Pancreas (tissue), 10 donors: ENCODE measurements at places on chromosomes 13 and 19.

GRCh38 chr19:18119717-18120105 lies 22.1 kb downstream of the MAST3 start:
- DNase-seq: no peak

DNA sequence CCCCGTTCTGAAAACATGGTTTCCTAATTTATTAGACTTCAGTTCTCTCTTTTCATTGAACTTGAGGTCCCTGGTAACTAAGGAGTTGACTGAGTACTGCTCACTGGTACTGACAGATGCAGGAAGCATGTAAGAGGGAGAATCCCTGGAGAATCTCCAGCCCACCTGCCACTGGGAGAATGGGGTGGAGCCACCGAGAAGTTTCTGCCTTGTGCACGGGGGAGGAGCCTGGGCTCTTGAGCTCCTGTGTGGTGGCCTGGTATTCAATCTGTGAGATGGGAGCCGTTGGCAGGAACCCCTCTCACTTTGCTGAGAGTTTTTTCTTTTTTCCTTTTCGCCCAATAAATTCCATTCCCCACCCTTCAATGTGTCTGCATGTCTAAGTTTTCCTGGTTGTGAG lies 13.2 kb upstream of the AKAP11 start:
- no peak for DNase-seq

GRCh38 chr19:55348317-55349034 lies 6.0 kb downstream of the COX6B2 start:
- no peak for DNase-seq

DNA sequence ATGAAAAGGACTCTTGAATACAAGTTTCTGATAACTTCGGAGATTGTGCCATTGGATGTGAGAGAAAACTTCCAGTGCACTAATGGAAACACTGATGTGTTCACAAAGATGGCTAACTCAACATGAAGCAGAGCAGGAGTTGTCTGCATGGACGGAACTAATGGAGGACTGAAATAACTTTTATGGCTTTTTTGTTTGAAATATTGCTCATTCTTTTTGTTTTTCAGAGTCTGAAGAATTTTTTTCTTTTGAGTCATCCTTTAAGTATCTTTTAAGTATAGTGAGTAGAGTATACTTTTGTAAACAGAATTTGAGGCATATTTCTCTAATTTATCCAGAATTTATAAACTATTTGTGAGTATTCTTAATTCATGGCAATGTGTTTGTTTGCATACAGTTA lies 25.7 kb downstream of the CRYL1 start:
- DNase-seq: no peak

GRCh38 chr13:99124794-99125316 lies 75.8 kb upstream of the UBAC2 start:
- no peak for DNase-seq

GRCh38 chr13:109480011-109480955 lies 306.1 kb downstream of the IRS2 start:
- no peak for DNase-seq

GRCh38 chr19:16514383-16515019 lies 18.3 kb downstream of the C19orf44 start:
- no peak for DNase-seq

DNA sequence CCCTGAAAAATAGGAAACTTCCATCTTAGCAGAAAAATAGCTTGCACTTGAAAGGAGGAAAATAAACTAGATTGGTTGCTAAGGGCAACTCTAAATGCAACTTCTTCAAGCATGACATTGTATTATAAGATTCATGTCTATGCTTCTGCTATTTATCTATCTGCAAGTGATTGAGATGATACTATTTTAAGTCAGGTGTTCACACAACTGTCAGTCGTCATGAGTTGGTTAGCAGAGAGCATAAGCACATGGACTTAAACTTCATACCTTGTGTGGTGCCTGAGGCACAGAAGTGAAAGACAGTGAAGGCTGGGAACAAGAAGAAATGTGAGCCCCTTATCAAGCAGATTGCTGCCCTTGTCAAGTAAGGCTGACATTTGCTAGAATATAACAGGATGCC lies 82.9 kb downstream of the SLITRK5 start:
- no peak for DNase-seq

GRCh38 chr19:48636859-48637448 lies at the start of gene DBP:
TSS of gene DBP (minus strand) at chr19:48637379. CDS start at chr19:48636994, 385 bp downstream.
- DNase-seq: no peak

DNA sequence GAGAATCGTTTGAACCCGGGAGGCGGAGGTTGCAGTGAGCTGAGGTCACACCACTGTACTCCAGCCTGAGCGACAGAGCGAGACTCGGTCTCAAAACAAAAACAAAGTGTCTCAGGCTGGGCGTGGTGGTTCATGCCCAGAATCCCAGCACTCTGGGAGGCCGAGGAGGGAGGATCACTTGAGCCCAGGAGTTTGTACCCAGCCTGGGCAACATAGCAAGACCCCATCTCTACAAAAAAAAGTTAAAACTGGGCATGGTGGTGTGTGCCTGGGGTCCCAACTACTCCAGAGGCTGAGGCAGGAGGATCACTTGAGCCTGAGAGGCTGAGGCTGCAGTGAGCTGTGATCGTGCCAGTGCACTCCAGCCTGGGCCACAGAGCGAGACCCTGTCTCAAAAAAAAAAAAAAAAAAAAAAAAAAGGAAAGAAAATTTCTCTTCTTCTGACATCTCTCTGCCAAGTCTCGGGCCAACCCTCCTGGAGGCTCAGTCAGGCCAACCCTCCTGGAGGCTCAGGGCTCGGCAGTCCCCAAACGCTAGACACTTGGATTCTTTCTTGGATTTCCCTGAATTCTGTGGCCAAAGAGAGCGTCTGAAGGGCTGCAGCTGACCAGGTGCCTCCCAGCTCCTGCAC lies 26.3 kb downstream of the ARID3A start:
- no peak for DNase-seq

DNA sequence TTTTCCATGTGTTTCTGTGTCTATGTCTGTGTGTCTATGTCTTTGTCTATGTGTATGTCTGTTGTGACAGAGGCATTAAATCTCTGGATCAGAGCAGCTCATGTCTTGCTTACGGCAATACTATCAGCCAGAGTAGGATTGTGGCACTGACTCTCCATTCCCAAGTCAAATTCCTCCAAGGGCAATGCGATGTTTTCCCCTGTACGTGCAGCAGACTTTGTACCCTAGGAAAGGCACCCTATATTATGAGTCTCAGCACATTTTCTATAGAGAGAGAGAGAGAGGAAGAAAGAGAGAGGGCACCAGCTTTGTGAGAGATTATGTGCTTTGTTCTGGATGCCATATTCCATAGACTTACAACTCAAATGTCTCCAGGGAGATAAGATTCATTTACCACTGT lies 11.1 kb downstream of the CYP4F3 start:
- DNase-seq: no peak

DNA sequence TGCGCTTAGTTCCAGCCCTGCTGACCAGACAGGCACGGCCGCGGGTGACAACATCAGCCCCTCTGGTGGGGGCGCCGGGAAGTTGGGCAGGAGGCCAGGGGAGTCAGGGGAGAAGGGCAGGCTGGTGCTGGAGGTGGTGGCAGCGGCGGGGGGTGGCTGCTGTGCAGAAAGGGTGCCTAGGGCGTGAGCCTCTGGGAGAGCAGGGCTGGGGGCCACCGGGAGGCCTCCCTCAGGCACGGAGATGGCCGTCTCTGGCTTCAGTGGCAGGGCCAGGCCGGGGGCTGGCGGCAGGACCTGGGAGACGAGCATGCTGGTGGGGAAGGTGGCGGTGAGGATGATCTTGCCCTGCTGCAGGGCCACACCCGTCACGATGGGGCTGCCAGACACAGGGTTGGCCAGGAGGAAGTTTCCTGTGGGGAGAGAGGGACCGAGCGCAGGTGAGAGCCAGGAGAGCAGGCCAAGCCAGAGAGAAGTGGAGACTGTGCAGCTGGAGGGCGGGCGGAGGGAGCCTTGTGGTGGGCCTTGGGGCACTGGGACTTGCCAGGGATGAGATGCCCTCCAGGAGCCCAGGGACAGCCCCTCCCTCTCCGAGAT lies 3.3 kb downstream of the SIX5 start:
- peak; percentile 56 for DNase-seq
